ENCODE measurements at places on chromosomes 7 and 10. TPM values are rescaled to one million over a fixed set of nuclear protein-coding genes. Genes with fewer than 3 reads are reported as not detected.

Gene AUTS2
- 2.1 TPM for total RNA-seq

Gene RARRES2
- total RNA-seq = not detected

Gene HYAL4
- not detected for total RNA-seq

Gene C10orf95
- total RNA-seq = 0.33 TPM

Gene CUTC
- 43.1 TPM for total RNA-seq

Gene MYL10
- total RNA-seq = not detected

Gene ITIH2
- total RNA-seq = not detected

Gene LRRD1
- not detected for total RNA-seq

Gene GRM3
- total RNA-seq = not detected

Gene ZNF32
- total RNA-seq = 15.2 TPM

Gene CFAP70
- total RNA-seq = 0.33 TPM

Gene EIF3B
- total RNA-seq = 284 TPM

Data from activated CD4-positive, alpha-beta T cell treated with anti-CD3 and anti-CD28 coated beads, Interleukin-2, amount 10 ng/mL, durations not matched to agents 24 days and 14 days (primary cell).